A549 treated with Mapracorat at 1 μM for 4 hours (cell line): ENCODE measurements at places on chromosomes 12 and 14. TPM values are rescaled to one million over a fixed set of nuclear protein-coding genes. Genes with fewer than 3 reads are reported as not detected.

The NPFF gene
- total RNA-seq: not detected in 5 replicates

The TAS2R14 gene
- total RNA-seq: 0.31 to 0.70 TPM (median 0.40 TPM) in 5 replicates

The PPM1H gene
- total RNA-seq: 6.1 to 7.5 TPM (median 7.2 TPM) in 5 replicates

The LTBP2 gene
- total RNA-seq: 8.5 to 13.0 TPM (median 10.0 TPM) in 5 replicates

The GPRC5D gene
- total RNA-seq: not detected in 5 replicates

The CLEC12A gene
- not detected in 5 replicates for total RNA-seq

The CD4 gene
- total RNA-seq: not detected in 5 replicates

The B4GALNT1 gene
- 30.6 to 47.9 TPM (median 44.0 TPM) in 5 replicates for total RNA-seq

The KRT72 gene
- total RNA-seq: not detected in 5 replicates

The KRT2 gene
- total RNA-seq: not detected in 5 replicates

The LRRC10 gene
- not detected in 5 replicates for total RNA-seq

The NTS gene
- total RNA-seq: 56.7 to 95.4 TPM (median 84.3 TPM) in 5 replicates

The SLC4A8 gene
- total RNA-seq: 0.57 to 1.7 TPM (median 1.3 TPM) in 5 replicates
